ENCODE measurements at places on chromosomes 7 and 10.

- DNase-seq: no peak
Measured at GRCh38 chr7:98795741-98796493, 73.9 kb downstream of the TMEM130 start.

DNA sequence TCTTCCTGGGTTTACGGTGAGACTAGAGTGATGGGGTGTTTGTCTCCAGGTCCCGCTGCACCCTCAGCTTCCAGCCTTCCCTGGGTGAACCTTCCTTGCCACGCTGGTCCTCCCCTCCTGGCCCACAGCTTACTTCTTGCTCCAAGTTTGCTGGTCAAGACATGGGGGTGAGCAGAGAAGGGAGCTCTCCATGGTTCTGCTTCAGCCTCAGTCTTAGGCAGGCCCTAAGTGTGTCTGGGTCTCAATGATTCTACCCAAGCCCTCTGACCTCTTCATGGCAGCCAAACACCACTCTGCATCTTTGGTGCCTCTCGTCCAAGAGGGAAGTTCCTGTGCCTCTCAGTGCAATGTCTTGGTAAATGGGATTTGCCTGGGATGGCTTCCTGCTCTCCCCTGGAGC is 356.5 kb upstream of the KLF6 start:
- no peak for DNase-seq

GRCh38 chr10:99535764-99536337 is 3.1 kb downstream of the NKX2-3 start:
- no peak for DNase-seq

GRCh38 chr10:117429643-117430265 is 54.5 kb upstream of the PDZD8 start:
- no peak for DNase-seq

- no peak for DNase-seq
Measured at GRCh38 chr7:147803606-147804005, 787.0 kb upstream of the C7orf33 start.

Data from stimulated activated CD4-positive, alpha-beta T cell treated with anti-CD3 and anti-CD28 coated beads, Interleukin-12 subunit alpha, Interleukin-12 subunit beta, amount 100 ng/mL, for 24 hours (primary cell).